ENCODE measurements at places on chromosomes 7 and 10.

- DNase-seq, result no peak
Measured at GRCh38 chr10:102505462-102506115, 1.8 kb downstream of the SUFU start.

GRCh38 chr10:118764195-118764594, 9.4 kb upstream of the CACUL1 start:
- DNase-seq, result no peak

DNA sequence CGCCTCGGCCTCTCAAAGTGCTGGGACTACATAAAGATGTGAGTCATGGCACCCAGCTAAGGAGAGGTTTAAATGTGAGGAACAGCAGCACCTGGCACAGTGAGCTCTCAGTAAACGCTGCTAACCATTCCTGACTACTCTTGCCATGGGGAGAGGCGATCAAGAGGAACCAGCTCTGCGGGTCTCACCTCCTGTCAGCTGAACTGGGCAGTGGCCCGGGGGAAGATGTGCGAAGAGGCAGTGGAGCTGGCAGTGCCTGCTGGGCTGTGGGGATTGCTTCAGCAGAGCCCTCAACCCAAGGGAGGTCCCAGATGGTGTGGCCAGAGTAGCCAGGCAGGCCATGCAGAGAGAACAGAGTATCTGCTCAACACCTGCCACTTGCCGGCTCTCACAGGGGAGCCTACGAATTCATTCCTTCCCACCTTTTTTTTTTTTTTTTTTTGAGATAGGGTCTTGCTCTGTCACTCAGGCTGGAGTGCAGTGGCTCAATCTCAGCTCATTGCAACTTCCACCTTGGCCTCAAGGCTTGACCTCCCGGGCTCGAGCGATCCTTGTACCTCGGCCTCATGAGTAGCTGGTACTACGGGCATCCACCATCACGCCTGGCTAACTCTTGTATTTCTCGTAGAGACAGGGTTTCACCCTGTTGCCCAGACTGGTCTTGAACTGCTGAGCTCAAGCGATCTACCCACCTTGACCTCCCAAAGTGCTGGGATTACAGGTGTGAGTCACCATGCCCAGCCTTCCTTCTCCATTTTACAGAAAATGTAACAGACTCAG, 6.8 kb downstream of the POLM start:
- DNase-seq, result no peak

- DNase-seq, result no peak
Measured at GRCh38 chr7:105621617-105622016, 40.3 kb upstream of the EFCAB10 start.

GRCh38 chr10:43749940-43750552, 101.4 kb upstream of the ZNF32 start:
- DNase-seq, result no peak

- DNase-seq, result no peak
Measured at GRCh38 chr7:31251441-31251840, 89.1 kb downstream of the NEUROD6 start.

DNA sequence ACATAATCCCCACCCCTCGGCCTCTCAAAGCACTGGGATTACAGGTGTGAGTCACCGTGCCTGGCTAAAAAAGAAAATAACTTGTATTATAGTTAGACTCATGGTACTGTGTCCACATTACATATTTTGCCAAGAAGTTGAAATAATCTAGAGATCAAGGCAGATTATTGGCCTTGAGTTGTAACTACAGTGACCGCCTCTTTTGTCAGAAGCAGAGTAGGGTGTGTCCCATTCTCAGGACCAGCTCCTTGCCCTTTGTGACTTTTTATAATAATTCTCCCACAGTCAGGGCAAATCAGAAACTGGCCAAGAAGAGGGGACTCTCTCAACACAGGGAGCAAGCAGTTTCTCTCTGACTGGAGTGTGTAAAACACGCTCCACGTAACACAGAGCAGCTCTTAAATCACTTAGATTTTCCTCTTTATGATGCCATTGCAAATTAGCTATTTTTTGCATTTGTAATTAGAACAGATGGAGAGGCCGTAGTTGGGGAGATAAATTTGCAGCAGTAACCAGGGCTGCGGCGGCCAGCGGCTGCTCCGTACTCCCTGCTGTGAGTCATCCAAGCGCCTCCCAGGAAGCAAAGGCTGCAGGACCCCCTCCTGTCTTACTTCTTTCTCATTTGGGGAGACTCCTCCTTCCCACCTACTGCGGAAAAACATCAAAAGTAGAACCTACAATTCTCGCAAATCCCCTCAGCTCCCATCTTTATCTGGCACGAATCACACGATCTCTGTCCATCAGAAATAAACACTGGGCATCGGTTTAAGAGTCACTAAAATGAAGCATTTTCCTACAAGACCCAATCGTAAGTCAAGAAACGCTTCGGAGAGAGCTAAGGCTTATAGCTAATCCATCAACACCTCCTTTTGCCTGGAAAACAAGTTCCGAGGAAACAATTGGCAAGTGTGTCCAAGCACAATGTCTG, 32.1 kb upstream of the MSRB2 start:
- no peak for DNase-seq

DNA sequence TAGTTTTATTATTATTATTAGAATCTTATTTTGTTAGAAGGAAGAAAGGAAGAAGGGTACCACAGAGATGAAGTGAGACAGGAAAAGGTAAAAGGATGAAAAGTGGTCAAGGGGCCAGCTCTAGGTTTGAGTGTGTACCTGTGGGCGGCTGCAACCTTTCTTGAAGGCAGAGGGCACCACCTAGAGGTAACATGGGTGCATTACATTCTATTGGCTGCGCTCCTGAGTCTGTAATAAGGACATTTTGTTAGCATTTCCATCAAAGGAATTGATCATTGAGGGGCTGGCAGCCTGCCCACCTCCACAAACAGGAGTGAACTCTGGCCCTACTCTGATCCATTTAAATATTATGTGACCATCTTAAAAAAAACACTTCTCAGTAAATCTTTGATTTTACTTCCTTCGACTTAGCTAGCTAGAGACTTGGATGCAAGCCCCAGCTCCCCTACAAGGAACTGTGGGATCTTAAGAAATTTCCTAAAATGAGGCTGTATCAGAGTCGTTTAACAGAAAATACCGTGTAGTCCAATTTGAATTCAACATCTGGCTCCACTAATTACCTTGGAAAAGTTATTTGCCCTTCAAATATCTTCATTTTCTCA, 610.4 kb downstream of the IPMK start:
- no peak for DNase-seq

DNA sequence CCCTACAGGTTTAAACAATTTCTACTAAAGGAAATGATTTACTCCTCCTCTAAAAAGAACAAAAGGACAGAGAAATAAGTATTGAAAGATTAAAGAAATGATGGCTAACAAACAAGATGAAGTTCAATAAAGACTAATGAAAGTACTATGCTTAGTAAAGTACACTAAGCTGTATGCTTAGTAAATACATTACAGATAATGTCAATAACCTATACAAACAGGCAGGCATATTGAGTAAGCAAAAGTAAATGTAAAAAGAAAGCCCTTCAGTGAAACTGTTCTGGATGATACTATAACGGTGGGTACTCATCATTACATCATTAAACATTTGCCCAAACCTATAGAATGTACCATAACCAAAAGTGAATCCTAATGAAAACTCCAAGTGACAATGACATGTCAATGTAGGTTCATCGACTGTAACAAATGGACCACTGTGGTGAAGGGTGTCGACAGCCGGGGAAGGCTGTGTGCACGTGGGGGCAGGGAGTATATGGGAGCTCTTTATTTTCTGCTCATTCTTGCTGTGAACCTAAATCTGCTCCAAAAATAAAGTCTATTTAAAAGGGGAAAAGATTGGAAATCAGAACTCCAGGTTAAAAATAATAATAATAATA, 34.0 kb downstream of the CYTH3 start:
- DNase-seq, result no peak

GRCh38 chr10:129870474-129870757, 93.7 kb downstream of the EBF3 start:
- no peak for DNase-seq

DNA sequence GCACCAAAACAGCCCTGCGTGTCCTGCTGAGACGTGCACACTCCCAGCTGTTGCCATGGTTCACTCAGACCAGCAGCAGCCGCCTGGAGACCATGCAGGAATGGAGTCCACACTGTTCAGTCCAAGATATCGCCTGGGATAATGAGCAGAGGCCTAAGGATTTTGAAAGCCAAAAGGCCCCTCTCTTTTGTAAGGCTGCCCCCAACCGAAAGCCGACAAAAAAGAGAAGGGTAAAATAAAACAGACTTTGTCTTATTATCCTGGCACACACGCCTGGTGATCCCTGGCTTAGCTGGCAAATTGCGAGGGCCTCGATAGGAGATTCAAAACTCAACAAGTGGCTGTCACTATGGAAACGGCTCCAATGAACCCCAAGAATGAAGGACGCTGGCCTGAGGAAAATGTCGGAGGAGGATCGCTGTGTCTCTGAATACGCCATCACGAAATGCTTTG, 263.6 kb downstream of the SKIDA1 start:
- no peak for DNase-seq

- DNase-seq, result no peak
Measured at GRCh38 chr7:107230334-107230733, 61.5 kb downstream of the HBP1 start.

DNA sequence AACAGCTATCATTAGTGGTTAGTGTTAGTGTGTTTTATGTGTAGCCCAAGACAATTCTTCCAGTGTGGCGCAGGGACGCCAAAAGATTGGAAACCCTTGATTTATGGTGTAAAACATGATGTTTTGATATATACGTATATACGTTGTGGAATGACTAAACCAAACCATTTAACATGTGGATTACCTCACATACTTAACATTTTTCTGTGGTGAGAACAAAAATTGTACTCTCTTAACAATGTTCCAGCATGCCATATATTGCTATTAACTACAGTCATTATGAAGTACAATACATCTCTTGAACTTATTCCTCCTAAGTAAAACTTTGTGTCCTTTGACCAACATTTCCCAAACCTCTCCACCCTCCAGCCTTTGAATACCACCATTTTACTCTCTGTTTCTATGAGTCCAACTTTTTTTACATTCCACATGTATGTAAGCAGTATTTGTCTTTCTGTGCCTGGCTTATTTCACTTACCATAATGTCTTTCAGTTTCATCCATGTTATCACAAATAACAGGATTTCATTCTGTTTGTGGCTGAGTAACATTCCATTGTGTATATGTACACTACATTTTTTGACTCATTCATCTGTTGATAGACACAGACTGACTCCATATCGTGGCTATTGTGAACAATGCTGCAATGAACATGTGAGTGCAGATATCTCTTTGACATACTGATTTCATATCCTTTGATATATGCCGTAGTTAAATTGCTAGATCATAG, 42.2 kb upstream of the MAGI2 start:
- no peak for DNase-seq

DNA sequence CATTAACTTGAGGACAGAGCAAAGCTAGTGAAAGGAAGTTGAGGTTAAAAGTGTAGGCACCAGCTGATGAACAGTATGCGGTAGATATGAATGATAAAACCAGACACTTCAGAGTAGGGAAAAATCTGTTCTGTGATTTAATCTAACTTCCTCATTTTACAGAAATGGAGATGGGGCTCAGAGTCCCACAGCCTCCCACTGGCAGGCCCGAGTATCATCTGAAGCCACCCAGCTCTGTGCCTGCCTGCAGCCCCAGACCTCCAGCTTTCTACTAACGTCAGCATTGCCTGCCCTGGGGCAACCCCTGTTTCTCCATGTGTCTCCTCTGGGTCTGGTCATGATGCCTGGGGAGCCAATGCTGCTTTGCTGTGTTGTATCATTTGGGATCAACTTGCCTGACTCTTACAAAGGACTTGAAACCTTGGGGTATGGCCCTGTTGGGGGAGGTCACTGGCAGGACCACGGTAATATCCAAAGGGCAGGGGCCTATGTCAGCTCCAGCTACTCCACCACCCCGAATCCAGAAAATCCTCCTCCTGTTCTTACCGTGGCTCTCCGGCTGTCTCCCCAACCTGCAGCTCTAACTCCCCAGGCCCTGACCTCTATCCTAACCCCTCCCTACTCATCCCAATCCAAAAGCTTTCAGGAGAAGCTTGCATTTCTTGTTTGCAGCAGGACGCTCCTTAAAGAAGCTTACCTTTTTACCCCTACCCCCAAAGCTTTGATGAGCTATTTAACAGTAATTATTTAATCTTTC, 56.2 kb upstream of the NPY start:
- peak; percentile 75 for DNase-seq

GRCh38 chr7:129017933-129018538, 36.9 kb downstream of the TNPO3 start:
- DNase-seq, result no peak

GRCh38 chr7:94067506-94067905, 63.4 kb upstream of the BET1 start:
- DNase-seq, result no peak

DNA sequence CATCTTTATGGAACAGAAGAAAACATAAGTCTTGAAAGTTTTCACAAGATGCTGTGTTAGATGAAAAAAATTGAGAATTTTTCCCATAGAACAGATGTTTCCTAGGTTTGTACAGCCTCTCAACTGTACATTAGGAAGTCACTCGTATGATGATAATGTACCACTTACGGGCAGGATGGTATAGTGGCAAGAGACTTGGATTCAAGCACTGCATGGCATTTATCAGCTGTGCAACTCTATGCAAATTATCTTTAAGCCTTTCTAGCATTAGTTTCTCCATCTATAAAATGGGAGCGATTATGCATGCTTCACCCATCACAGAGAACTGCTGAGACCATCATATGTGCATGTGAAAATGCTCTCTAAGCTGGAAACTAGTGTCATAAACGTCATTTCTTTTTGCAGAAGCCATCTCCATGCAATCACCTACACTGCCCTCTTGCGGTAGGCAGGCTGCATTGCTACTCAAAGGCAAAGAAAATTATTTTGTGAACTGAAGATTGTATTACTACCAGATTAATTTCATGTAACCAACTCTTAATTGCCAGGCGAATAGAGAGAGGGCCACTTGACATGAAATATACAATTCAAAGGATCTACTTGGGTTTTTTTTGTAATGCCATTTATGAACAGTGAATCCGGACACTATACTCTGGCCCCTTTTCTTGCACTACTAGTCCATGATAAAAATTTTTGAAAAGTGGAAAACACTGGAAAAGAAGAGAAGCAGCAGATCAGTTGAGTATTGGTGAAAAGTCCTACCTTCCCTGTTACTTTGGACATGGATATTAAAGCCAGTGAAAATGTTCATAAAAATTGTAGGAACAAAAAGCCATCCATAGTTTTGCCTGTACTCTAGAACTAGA, 102.3 kb downstream of the JAZF1 start:
- DNase-seq, result peak; percentile 38

DNA sequence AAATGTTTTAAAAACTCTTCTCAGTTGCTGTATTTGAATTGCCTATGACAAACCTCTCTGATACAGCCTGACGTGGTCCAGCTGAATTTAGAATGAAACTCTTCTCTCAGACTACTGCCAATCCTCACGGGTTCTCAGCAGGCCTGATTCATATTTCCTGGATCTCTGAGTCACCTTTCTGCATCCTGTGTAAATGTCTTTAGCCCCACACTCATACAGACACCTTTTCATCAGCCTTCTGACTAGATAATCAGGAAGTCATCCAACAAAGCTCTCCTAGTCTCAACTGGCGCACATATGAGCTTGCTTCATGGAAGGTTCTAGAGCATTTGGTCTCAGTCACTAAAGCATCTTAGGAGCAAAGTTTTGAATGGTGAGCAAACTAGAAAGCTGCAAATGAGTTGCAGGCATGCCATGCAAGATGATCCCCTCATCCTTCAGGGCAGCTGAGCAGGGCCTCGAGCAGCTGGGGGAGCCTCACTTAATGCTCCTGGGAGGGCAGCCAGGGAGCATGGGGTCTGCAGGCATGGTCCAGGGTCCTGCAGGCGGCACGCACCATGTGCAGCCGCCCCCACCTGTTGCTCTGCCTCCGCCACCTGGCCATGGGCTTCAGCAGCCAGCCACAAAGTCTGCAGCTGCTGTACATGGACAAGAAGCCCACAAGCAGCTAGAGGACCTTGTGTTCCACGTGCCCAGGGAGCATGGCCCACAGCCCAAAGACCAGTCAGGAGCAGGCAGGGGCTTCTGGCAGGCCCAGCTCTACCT, 182.8 kb downstream of the ARHGAP12 start:
- no peak for DNase-seq

Measured in GF-D8 (cell line).